ENCODE measurements at places on chromosomes 3 and 15. TPM values are rescaled to one million over a fixed set of nuclear protein-coding genes. Genes with fewer than 3 reads are reported as not detected.

GOLGA8S gene
- not detected for total RNA-seq

TGM4 gene
- not detected for total RNA-seq

CKMT1B gene
- total RNA-seq: not detected

TMPRSS7 gene
- total RNA-seq: not detected

C2CD4B gene
- total RNA-seq: not detected

FMN1 gene
- total RNA-seq: under 0.01 TPM

RBPMS2 gene
- not detected for total RNA-seq

ZIC4 gene
- not detected for total RNA-seq

PRR23E gene
- not detected for total RNA-seq
